Activated T-helper 1 cell treated with anti-CD3 and anti-CD28 coated beads, Interleukin-2, amount 50 U/mL, for 16 hours (primary cell): ENCODE measurements at places on chromosomes 12 and 14.

DNA sequence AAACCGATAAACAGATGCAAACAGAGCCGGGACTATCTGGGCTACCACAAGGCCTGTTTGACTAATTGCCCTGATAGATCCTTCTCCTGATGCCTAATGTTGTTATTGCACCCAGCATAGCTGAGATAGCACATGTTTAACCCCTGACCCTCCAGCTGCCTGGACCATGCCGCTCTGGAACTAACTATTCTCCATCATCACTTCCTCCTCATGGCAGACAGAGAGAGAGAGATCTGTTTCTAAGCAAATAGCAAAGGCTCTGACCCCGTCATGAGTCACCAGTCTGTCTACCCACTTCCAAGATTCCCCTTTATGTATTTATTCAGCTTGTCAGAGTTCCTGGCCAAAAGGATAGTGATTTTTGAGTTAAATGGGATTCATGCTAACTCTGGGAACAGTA, 58.2 kb upstream of the FLRT2 start:
- DNase-seq: no peak

DNA sequence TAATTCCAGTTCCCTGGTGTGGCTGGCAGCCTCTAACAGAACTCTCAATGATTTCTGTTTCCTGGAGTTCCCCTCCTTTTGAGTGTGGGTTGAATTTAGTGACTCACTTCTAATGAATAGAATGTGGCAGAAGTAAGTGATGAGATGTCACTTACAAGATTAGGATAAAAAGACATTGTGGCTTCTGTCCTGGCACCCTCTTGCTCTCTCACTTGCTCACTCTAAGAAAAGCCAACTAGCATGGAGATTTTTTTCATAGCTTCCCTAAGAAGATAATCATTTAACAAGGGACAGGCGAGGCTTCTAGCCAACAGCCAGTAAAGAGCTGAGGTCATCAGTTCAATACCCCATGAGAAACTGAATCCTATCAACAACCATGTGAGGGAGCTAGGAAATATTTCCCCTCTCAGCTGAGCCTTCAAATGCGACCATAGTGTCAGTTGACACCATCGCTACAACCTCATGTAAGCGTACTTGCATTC, 156.7 kb downstream of the TMTC3 start:
- no peak for DNase-seq

GRCh38 chr12:122523846-122524718, 2.7 kb downstream of the RSRC2 start:
- DNase-seq: no peak

DNA sequence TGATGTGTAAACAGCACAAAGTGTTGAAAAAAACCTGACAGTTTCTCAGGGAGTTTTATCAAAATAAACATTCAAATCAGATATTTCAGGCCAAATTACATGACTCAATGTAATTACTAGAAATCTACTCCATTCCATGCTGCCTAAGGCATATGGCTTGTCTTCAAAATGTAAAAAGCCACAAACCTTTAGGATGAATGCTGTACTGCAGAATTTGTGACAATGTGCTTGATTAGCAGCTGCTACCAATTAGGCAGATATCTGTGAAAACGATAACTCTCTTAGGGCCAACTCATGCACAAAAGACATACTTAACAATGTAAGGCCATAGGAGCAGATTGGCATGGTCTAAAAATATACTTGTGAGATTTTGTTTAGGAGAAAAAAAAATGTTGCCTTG, 267.0 kb downstream of the DACT1 start:
- DNase-seq: no peak

DNA sequence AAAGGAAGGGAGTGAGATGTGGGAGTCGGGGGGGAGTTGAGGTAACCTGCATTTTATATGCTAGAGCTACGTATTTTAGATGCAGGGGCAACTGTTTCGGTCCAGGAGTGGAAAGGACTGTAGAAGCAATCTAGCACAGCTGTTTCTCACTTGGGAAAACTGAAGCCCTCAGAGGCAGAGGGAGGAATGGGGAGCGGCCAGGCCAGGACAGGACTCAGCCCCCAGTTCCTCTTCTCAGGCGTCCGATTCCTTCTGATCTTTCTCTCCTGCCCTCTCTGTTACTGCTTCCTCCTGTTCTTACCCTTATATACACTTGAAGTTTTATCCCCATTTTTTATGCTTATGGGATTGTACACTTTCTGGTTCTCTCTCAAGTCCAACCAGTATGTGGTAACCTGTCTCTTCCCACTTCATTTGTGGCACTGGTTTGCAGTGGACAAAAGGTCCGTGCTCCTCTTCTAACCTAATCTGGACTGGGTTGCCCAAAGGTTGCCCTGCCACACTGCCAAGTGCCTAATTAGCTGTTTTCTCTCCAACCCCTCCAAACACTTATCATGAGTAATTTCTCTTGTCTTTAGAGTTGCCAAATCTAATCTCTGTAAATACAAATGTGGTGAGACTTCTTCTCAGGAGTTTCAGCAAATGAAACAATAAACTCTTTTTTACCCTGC, 16.2 kb downstream of the LPCAT3 start:
- DNase-seq: no peak

GRCh38 chr14:74459289-74459946, 33.4 kb upstream of the SYNDIG1L start:
- DNase-seq: no peak
